ENCODE measurements at places on chromosomes 2 and 18.

DNA sequence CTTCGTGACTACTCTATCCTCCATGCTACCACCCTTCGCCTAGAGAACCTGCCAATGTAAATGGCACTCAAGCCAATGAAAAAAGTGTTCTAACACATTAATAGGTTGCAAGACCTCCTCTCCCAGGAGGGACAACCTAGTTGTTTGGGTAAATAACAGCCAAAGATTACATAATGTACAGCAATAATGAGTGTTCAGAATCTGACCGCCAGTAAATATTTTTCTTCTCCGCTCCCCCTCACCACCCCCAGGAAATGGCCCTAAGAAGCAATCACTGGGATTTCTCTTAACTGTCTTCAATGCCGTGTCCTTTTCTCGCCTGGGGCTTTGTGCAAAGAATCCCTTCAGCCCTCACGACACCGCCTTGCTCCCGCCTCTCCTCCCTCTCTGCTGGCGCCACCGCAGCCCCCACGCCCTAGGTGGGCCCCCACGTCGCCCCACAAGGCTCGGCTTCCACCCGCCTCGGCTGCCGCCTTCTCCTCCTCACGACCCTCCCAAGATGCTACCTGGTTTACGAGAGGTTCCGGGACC lies 458 bp downstream of the HYCC2 start:
- no peak for DNase-seq

- DNase-seq, result no peak
Observed at GRCh38 chr2:240629968-240630770, 4.9 kb downstream of the GPR35 start.

GRCh38 chr2:151971301-151972051 lies 127.4 kb downstream of the CACNB4 start:
- no peak for DNase-seq

DNA sequence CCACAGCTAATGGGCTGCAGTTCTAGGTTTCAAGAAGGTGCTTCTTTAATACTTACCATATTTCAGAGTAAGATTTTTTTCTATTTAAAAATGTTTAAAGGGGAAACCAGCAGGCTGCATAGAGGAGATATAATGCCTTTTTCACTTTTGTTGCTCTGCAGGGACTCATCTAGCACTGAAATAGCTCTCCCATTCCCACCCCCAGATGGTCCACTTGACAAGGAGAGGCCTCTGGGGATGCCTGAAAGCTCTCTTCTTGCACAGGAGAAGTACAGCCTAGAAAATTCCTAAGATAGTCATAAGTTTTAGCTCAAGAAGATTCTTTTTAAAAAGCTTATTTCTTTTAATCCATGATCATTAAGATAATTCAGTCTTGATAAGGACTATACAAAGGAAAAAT lies 126.4 kb downstream of the CDH2 start:
- no peak for DNase-seq

DNA sequence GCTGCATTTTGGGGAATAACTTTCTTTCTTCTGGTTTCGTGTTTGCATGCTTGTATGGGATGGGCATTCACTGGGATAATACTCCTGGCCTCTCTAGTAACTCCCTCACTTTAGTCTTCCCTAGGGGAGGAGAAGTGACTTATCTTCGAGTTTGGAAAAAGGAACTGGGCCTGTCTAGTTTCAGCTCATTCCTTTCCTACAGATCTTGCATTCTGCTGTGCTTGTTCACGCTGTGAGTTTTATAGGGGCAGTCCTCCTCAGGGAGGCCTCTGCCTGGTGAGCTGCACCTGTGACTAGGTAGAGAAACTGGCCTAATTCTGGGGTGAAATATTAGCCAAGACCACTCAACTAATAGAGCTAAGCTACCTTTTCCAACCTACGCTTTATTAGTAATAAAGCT lies 50.9 kb downstream of the PHLPP1 start:
- no peak for DNase-seq

DNA sequence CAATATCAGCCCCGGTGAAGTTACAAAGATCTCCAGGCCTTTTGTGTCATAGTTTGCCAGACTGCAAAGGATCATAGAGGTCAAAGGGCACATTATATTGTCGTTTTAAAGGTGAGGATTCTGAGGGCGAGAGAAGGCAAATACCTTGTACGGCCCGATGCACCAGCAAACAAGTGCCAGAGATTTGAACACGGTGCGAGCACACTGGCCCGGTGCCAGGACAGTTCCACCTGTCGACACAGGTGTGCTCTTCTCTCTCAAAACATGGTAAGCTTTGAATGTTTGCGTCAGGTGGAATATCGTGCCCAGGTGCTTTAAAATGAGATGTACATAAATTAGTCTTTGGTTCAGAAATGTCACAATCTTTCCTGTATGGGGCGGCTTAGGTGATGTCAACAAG lies 776.1 kb upstream of the ID2 start:
- DNase-seq, result peak; percentile 82

DNA sequence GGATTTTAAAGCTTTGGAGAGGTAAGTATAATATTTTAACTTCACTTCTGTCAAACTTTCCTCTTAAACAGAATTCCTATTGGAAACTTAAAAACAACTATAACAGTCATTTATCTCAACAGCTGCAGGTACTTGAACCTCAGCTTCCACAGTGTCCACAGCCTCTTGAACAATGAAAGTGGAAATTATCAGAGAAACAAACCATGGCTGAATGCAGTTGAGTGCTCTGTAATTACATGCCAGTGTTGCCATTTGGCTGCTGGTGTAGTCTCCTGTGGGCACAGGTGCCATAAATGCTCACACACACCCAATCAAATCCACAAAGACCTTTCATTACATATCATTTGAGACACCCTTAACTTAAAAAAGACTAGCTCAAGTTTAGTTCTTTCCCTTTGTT lies 125.1 kb downstream of the CPS1 start:
- peak; percentile 56 for DNase-seq

DNA sequence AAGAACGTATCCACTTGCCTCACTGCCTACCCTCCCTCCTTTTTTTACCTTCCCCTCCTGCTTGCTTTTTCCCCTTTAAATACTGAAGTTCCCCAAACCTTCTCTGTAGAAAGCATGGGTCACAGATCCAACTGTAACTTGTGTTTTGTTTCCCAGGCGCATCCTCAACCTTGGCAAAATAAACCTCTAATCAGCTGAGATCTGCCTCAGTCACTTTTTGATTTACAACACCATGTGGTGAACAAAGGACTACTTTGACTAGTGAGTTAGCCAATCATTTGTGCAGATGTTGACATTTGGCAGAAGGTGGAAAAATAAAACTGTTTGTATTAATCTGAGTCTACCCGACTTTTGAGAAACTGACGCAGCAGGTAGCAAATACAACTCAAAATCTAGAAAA lies 23.3 kb upstream of the MCM6 start:
- DNase-seq, result no peak

GRCh38 chr2:187775196-187775595 lies 221.0 kb upstream of the TFPI start:
- DNase-seq, result no peak

GRCh38 chr2:107585851-107586250 lies 240.8 kb upstream of the RGPD4 start:
- DNase-seq, result no peak

DNA sequence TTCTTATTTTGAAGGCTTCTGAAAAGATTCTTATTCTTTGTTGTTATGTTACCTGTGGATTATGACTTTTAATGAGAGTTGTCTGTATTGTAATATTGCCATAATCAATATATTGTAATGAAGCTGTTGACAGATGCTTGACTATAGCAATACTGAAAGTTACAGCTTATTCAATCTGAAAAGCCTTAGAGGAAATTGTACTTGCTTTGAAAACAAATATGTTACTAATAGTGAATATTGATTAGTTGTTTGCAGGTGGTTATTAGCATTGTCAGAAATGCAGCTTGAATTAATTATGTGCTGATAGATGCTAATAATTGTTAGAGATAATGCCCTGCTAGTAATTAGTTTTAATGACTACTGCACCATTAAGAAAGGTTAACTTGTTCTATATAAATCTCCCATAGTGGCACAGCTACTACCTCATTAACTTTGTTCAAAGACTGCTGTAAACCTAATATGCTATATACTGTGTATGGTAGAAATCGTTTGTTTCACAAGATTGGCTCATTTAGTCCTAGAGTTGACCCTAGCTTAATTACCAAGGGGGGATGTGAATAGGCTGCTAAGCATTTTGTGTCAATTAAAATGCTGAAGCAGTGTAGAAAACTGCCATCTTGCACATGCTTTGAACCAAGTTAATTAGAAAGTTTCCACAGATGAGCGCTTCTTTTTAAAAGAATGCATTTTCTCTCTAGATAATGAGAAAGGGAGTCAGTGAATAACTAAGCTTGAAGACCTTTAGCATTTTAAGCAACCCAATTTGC lies 30.5 kb downstream of the SLC39A10 start:
- no peak for DNase-seq

- no peak for DNase-seq
Observed at GRCh38 chr2:200847269-200847668, 17.2 kb downstream of the CLK1 start.

DNA sequence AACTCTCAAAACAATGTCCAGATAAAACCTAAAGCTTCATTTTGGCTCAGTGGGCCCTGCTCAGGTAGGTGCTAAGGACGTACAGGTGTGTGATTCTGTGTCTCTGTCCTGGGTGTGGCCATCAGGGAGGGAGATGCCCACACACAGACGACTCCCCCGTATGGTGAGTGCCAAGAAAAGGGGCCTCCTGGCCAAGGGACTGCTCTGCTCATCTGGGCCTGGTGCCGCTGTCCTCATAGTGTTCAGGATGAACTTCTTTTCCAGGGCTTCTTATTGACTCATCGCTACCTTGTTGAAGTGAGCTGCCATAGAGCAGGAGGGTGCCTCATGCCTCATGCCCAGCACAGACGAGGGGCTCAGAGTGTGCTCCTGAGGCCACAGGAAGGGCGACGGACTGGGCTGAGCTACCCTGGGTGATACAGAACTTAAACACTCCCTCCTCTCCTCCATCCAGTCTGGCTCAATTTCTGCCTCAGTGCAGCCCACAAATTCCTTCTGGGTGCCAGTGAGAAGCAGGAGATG lies 57.8 kb downstream of the ITGB1BP1 start:
- no peak for DNase-seq

- no peak for DNase-seq
Observed at GRCh38 chr2:56147907-56148306, 35.9 kb upstream of the CCDC85A start.

DNA sequence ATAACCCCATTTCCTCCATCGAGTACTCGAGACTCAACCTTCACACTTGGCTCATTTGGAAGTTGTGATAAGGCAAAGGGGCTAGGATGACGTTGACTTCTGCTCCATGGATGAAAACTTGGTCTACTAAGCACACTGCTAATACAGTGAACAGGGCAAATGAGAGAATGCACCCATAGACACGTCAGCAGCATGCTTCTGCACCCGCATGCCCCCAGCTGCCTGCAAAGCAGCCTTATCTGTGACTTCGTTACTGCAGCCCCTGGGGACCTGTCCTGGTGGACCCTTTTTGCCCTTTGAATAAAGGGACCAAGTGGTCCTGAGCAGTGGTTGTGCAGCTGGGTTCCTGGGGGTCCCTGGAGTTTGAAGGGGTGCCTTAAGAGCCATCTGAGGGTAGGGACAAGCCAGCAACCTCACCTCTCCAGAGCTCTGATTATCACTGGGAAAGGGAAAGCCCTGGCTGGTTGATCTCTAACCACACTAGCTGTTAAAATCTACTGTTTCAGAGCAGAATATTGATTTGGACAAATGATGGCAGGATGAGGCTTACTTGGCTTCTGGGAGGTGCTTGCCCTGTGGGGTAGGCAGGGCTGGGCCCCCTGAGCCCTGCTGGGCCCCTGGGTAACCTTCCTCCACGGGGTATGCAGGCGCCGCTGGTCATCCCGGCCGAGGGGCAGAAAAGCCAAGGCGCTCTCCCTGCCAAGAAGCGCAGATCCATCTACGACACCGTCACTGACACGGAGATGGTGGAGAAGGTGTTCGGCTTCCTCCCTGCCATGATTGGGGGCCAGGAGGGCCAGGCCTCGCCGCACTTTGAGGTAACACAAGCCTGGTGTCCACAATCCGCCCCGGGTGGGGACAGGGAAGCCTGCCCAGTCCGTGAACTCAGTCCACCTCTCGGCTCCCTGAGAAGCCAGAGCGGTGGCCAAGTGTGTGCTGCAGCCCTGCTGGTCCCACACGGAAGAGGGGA lies 37.6 kb upstream of the GPR17 start:
- no peak for DNase-seq

DNA sequence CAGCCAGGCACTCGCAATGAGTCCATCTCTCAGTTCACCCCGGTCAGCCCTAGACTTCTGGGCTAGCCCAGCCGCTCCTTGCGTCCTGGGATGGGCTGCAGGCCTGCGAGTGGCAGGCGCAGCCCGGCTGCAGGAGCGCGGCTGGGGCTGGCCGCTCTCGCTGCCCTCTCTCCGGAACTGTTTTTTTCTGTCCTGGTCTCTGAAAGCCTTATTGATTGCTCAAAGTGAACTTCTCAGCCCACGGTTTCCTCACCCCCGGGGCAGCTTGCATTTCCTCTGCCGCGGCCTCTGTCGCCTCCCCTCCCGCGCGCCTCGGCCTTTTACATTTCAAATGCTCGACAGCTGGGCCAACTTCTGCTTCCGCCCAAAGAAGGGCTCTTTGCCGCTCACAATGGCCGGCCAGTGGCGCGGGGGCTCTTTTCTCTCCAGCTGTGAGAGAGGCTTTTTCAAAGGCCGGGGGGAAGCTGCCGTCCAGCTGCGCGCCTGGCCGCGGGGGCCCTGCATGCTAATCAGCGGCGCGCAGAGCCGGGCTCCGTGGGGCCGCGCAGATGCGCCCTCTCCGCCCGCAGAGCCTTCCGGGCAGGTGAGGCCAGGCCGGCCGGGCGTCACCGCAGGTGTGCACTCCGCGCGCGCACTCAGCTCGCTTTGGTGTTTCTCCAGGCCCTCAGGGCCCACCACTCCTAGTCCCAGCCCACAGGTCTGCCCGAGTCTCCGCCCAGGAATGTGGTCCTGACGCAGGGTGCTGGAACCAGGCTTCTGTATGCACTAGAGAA lies 513.8 kb downstream of the RNF144A start:
- peak; percentile 70 for DNase-seq

DNA sequence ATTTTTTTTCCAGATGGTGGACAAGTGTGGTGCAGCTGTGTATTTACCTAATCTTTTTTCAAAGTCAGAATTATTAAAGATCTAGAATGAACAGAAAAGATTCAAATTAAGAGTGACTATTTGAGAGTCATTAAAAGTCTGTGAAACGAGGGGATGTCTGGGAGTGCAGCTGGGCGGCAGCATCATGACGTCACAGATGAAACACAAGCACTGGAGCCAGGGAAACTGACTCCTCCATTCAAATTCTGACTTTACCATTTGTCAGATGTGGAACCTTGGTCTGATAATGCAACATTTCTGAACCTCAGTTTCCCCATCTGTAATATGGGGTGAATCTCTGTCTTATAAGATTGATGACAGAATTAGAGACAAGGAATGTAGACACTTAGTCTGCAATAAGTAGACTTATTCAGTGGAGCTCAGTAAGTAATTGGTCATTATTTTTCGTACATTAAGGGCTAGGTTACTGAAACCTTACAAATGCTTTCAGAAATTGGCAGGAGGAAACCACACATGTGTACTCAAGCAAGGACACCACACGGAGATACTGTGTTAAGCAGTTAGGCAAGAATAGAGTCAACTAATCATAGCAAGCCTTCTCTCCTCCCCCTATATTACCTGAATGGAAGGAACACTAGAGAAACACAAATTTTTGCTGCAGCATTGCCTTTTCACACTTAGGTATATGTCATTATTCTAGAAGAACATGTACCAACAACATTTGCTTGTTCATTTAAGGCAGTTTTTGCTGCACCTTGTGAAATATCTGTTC lies 27.8 kb upstream of the CXXC1 start:
- no peak for DNase-seq
